ENCODE measurements at places on chromosomes 2 and 18.

GRCh38 chr2:145422576-145422975 is 902.7 kb upstream of the ZEB2 start:
- no peak for DNase-seq

DNA sequence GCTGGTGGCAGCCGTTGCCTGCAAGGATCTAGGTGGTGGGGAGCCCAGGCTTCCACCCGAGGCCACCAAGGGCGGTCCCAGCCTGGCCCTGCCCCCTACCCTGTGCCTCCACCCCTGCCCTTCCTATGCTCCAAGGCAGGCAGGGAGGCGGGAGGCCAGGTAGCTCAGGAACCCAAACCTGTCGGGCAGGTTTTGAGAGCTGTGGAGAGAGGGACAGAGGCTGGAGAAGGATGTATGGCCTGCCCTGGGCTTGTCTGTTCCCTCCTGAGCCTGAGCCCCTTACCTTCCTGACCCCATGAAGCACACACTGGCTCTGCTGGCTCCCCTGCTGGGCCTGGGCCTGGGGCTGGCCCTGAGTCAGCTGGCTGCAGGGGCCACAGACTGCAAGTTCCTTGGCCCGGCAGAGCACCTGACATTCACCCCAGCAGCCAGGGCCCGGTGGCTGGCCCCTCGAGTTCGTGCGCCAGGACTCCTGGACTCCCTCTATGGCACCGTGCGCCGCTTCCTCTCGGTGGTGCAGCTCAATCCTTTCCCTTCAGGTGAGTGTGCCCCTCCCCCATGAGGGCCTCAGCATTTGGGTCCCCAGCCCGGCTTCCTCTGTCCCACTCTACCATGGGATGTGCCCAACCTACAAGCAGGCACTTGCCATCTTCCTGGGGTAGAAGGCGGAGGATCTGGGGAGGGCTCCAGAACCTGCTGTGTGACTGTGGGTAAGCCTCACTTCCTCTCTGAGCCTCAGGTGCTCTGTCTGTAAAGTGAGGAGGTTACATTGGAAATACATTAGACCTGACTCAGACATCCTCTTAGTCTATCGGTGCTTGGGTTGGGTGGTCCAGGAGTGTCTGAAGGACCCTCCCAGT is at the start of gene PROM2:
TSS of gene PROM2 (plus strand) at position 159 of the 860 bp plus-strand sequence. CDS start at position 296, 137 bp downstream.
- no peak for DNase-seq

DNA sequence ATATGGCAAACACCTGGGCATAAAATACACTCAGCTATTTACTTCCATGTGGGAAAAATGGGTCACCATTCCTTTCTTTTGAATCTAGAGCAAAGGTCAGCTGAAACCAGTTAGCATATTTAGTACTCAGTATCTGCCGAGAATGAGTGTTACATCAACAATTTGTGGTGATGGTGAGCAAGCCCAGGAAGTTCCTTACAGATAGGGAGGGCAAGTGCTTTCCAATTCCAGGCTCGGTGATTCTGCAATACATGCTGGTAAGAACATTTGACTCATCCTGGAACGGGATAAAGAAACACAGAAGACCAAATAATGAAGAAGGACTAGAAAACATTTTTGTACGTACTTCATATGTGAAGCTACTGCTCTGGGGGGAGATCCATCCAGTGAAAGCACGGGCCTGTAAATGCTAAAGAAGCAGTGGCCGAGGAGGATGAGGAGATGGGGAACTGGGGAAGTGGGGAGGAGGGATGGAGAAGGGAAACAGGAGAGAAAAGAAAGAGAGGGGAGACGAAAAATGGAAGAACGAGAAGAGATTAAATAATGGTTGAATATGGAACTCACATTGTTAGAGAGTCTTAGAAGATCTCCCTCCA is 251.9 kb downstream of the TTC32 start:
- no peak for DNase-seq

DNA sequence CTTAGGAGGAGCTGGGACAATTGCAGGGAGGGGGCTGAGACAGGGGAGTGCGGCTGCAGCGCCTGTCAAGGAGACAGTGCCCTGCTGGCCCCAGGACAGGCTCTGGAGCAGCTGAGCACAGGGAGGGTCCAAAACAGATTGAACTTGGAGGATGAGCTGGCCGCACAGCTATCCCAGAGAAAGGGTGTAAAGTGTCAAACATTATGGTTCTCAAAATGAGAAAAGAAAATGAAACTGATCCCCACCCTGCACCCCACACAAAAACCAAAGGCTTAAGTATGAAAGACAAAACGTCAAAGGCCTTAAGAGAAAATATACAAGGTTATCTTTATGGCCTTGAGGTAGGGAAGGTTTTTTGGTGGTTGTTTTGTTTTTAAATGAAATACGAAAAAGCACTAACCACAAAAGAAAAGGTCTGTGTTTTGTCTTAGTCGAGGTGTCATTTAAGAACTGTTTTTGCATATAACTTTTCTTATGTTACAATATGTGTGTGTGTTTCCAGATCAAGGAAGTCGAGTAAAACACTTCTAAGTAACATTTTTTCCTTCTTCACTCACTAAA is 111.8 kb downstream of the HDAC4 start:
- DNase-seq = peak; percentile 56

GRCh38 chr2:182110347-182110746 is 124.7 kb downstream of the PPP1R1C start:
- no peak for DNase-seq

DNA sequence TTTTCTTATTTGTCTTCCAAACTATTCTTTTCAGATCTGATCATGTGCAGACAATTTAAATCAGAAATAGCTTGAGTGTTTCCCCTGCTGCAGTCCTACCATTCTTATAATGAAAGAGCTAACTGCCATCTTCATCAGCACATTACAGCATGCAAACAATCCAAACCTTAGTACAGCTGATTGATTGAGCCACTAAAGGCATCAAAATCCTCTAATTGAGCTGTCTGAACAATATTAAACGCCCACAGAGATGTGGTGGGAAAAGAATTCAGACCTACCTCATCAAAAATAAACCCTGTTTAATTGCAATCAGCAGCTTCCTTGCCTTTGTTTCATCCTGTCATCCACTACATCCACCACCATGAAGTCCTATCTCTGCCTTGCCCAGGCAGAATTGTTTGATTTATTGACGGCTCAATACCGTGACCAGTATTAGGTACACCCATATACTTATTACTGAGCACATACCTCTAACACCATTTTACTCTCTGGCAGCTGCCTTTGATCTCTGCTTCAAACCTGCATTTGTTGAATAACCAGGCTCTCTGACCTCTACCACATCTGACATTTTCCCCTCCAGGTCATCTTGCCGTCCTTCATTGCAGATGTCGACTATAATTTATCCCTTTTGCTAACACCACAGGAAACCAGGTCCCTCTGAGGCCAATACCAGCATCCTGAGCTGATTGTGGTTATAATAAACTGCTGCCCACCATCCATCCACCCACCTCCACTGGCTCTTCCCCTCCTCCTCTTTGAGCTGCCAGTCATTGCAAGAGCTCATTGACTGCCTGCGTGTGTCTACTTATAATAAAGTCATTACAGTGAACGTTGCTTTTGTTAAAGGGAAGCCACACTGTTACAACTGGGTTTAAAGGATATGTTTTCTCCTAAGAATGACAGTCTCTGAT is 78.5 kb downstream of the RBM43 start:
- DNase-seq = no peak

DNA sequence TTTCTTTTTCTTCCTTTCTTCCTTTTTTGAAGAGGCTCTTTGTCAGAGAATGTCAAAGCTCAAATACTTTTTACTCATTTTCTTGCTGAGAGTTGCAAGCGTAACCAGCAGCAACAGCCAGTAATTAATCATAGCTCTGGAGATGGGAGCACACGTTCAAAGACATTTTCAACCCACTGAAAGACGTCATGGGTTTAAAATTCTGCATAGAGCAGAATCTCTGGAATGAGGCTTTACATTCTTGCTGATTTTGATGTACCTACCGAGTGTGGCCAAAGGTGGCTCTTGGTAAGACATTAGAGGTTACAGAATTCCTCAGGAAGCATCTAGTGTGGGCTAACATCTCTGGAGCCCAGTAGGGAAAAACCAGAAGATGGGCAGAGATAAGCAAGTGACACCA is 292.5 kb downstream of the MTX2 start:
- DNase-seq = no peak

- no peak for DNase-seq
Observed at GRCh38 chr2:136127356-136127755, 9.4 kb upstream of the CXCR4 start.

GRCh38 chr18:54296062-54296461 is 26.7 kb downstream of the POLI start:
- no peak for DNase-seq

DNA sequence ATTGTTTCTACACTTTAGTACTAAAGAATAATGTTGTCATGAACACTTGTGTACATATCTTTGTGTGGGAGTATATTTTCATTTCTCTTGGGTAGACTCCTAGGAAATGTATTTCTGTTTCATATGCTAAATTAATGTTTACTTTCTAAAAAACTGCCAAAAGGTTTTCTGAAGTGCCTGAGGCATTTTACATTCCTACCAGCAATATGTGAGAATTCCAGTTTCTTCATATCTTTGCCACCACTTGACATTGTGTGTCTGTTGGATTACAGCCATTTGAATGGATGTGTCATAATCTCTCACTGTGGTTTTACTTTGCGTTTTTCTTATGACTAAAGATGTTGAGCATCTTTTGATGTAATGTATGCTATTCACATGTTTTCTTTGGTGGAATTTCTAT is 428.2 kb upstream of the KCNH7 start:
- no peak for DNase-seq

- DNase-seq = peak; percentile 34
Observed at GRCh38 chr2:72993147-72993932, 76.0 kb downstream of the EMX1 start.

DNA sequence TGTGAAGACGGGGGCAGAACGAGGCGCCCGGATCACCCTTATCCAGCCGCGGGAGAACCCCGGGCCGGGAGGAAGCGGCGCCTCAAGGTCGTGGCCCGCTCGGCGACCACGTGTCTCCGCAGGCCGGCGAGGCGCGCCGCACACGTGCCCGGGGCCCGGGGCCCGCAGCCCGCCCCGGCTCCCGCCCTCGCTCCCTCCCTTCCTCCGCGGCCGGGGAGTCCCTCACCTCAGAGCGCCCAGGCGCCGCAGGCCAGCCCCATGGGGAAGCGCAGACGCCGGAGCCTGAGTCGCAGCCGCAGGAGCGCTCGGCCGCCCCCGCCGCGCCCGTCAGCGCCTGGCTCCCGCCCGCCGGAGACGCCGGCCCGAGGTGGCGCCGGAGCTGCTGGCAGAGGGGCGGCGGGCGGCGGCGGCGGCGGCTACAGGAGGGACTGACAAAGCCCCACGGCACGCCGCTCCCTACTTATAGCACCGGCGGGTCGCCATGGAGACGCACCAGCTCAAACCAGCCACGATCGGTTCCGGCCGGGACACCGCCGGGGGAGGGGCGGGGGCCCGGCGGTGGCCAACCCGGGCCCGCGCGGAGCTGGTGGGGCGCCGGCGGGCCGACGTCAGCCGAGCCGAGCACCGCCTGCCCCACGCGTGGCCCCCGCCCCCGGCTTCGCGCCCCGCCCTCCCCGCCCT is at the start of gene ODC1:
TSS of gene ODC1 (minus strand) at position 433 of the 681 bp plus-strand sequence. CDS start 3,295 bp downstream, outside the sequence.
- DNase-seq = peak; percentile 97

- DNase-seq = no peak
Observed at GRCh38 chr2:159187106-159187505, 99.4 kb downstream of the WDSUB1 start.

GRCh38 chr18:28712796-28713425 is 536.0 kb upstream of the CDH2 start:
- no peak for DNase-seq

DNA sequence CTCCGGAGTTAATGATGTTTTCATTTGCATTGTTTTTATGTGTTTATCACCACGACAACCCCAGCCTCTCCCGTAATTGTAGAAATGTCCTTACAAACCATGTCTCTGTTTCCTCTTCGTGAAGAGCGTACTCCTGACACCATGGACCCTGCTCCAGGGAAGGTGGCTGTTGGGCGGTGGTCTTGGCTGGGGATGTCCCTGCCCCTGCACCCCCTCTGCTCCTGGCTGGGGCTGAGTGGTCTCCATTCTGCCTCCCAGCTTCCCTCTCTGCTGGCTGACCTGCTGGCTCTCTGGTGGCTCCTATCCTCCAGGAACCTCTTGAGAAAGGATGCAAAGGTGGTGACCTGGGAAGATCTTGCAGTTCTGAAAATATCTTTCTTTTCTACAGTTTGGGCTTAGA is 81.1 kb downstream of the ASB1 start:
- DNase-seq = no peak

- no peak for DNase-seq
Observed at GRCh38 chr18:51273437-51273836, 76.0 kb upstream of the MEX3C start.

GRCh38 chr18:68662754-68663153 is 52.2 kb downstream of the TMX3 start:
- no peak for DNase-seq

GRCh38 chr2:104857262-104858005 is 3.5 kb downstream of the POU3F3 start:
- no peak for DNase-seq

DNA sequence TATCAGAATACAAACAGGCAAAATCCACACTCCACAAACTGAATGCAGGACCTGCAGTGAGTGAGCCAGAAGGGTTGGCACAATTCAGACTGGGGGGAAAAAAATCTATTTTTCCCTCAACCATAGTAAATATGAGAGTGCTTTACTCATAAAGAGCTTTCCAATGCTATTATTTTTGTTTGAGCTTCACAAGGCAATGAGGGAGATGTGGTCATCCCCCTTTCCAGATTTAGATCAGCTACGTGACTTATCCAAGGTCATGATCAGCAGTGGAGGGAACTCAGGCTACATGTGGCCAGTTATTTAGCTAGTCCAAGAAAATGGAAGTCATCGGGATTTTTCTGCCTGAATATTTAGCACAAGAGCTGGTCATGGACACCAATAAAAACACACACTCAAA is 120.4 kb upstream of the KLF7 start:
- peak; percentile 14 for DNase-seq

DNA sequence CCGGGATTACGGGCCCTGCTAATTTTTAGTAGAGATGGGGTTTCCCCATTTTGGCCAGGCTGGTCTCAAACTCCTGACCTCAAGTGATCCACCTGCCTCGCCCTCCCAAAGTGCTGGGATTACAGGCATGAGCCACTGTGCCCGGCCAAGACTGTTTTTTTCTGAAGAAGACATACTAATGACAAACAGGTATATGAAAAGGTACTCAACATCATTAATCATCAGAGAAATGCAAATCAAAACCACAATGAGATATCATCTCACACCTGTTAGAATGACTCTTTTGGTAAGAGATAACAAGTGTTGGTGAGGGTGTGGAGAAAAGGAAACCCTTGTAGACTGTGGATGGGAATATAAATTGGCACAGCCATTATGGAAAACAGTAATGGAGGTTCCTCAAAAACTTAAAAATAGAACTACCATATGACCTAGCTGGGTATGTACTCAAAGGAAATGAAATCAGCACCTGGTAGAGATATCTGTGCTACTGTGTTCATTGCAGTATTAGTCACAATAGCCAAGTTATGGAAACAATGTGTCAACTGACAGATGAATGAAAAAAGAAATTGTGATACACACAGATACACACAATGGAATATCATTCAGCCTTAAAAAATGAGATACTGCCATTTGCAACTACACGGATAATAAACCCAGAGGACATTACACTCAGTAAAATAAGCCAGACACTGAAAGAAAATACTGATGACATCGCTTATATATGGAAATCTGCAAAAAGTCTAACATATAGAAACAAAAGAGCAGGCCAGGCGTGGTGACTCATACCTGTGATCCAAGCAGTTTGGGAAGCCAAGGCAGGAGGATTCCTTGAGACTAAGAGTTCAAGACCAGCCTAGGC is 20.8 kb downstream of the SOS1 start:
- DNase-seq = no peak

- DNase-seq = no peak
Observed at GRCh38 chr18:11663439-11664029, 25.5 kb upstream of the GNAL start.

- DNase-seq = no peak
Observed at GRCh38 chr2:19671916-19672315, 229.9 kb downstream of the TTC32 start.

GRCh38 chr2:46225150-46225625 is 72.0 kb upstream of the EPAS1 start:
- DNase-seq = no peak

Measured in activated CD4-positive, alpha-beta T cell treated with anti-CD3 and anti-CD28 coated beads, Interleukin-2, amount 50 U/mL, for 48 hours (primary cell).